ENCODE measurements at places on chromosomes 11 and 22.

DNA sequence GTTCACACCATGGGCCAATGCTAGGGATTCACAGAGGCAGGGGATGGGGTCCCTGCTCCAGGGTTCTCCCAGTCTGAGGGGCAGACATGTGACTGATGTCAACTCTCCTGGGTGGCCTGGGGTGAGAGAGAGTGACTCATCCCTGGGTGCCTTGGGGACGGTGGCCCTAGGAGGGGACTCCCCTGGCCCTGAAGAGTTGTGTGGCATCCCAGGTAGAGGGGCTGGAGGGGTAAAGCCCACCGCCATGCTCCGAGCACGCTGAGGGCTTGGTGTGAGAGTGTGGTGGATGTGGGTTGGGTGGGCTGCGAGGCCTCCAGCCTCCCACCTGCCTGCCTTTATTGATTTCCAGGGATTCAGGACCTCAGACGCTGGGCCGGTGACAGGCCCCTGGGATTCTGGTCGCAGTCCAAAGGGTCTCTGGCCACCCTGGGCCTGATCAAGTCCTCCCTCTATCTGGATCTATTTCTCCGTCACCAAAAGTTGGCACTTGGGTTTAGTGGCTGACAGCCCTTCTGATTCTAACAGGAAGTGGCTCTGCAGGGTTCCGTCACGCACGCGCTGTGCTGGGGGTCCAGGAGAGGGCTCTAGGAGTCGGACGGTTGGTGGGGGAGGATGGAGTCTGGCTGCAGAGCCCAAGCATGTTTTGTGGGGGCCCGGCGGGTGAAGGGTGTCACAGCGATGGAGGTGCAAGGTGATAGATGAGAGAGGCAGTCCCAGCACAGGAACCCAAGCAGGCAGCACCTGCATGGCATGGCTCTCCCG, 27.3 kb upstream of the WNT7B start:
- DNase-seq: peak; percentile 56

GRCh38 chr22:35959121-35959800, 69.4 kb downstream of the RBFOX2 start:
- DNase-seq: no peak

GRCh38 chr22:17977371-17977770, 47.0 kb downstream of the MICAL3 start:
- no peak for DNase-seq

GRCh38 chr11:44624761-44625221, 59.3 kb downstream of the CD82 start:
- DNase-seq: peak; percentile 0

DNA sequence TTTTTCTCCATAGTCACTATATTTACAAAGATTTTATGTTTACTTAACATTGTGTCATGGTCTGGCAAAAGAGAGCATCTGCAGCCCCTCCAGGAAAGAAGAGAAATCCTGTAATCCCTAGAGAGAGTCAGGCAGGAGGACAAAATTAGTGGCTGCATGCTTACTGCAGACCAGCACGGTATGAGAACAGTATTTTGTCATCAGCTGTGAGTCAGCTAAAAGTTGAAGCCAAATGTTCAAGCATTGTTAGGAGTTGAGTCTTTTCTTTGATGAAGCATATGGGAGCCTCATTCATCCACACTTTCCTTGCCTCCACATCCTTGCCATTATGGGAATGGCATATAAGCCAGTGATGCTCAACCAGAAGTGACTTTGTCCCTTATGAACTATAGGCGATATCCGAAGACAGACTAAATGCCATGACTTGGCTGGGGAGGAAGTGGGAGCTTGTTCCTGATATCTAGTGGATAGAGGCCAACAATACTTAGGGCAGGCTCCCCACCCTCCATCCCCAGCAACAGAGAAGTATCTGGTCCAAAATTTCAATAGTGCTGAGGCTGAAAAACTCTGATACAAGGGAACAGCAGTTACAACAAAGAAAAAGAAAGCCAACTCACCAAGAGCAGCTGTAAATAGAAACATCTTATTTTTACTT, 112.0 kb upstream of the OR5AK2 start:
- no peak for DNase-seq

GRCh38 chr11:23423656-23424055, 563.4 kb upstream of the CCDC179 start:
- DNase-seq: no peak

Measured in suppressor macrophage (primary cell).